Transverse colon (tissue), 4 donors: ENCODE measurements at places on chromosomes 2 and 18. TPM values are rescaled to one million over a fixed set of nuclear protein-coding genes. Genes with fewer than 3 reads are reported as not detected.

GRCh38 chr2:130388221-130388907 lies 32.5 kb downstream of the PTPN18 start:
- H3K4me1 ChIP-seq: peaks cover 9% of the 10 kb centered on the region
- no peaks in the 10 kb centered on the region for H3K36me3 ChIP-seq
- H3K4me3 ChIP-seq: no peak overlapping the region
- no peaks in the 10 kb centered on the region for H3K27me3 ChIP-seq
- no peak overlapping the region for H3K27ac ChIP-seq
- DNase-seq: no peak

The LYG2 gene
- total RNA-seq: not detected

DNA sequence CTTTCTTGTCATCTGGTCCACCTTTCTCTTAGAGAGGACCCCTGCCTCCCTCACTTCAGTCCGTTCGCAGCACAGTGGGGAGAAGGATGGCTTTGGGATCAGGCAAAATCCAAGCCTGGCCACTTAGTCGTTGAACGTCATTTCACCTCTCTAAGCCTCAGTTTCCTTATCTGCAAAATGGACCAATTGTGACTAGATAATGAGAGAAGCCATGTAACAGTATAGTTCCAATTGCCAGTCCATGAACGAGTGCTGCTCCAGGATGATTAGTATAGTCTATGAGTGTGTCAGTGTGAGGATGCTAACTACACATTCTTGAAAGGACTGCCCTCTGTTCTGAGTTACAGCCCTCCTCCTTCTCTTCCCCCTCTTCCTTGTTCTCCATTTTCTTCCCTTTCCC lies 1.1 kb downstream of the INHA start:
- DNase-seq: no peak
- no peak overlapping the region for H3K27ac ChIP-seq
- H3K36me3 ChIP-seq: no peaks in the 10 kb centered on the region

The ALKAL2 gene
- total RNA-seq: not detected
